ENCODE measurements at places on chromosomes 3 and 15.

- DNase-seq: no peak
Measured at GRCh38 chr15:80560601-80561400, 134.3 kb upstream of the ABHD17C start.

GRCh38 chr3:96977671-96978070, 163.3 kb downstream of the EPHA6 start:
- no peak for DNase-seq

- DNase-seq: no peak
Measured at GRCh38 chr15:83066034-83066733, 868 bp downstream of the BTBD1 start.

DNA sequence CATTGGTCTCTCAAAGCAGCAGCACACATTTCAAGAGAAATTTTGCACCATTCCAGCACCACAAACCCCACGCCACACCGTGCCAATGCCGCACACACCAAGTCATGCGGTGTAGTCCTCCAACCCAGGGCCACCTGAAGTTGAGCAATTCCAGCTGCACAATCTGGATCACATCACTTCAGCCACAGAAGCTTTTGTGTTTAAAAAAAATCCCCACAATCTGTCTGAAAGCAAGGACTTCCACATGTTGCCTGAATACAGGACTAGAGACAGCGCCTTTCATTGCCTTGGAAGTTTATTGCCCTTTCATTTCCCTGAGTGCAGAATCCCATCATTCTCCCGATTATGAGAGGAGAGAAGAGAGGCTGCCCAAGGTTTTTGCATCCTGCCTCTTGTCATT, 175.6 kb upstream of the BCL6 start:
- DNase-seq: no peak

- DNase-seq: no peak
Measured at GRCh38 chr15:70170096-70170699, 72.5 kb upstream of the TLE3 start.

DNA sequence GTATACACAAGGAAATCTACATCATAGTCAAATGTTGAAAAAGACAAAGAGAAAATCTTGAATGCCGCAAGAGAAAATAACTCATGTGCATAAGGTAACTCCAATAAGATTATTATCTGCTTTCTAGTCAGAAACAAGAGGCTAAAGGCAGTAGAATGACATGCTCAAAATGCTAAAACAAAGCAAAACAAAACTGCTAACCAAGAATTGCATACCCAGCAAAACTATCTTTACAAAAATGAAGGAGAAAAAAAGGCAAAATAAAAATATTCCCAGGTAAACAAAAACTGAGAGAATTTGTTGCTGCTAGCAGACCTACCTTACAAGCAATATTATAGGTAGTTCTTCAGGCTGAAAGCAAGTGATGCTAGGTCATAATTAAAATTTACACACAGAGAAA, 76.4 kb upstream of the TMEM158 start:
- no peak for DNase-seq

DNA sequence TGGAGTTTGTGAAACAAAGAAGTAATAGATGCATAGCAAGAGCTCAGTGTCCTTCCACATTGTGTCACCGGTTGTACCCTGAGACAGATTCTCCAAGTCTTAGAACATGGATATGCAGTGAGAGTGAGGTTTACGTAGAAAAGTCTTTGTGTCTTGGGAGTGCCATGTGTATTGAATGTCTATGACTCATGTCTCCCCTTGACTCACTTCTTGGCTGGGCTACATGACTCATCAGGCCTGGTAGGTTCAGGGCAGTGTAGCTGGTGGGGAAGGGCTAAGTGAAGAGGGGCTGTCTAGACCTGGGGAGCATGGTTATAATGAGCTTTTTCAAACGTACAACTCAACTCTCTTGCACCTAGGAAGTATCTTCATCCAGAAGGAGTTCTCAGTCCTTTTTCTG, 167.4 kb downstream of the GAP43 start:
- DNase-seq: peak; percentile 37

DNA sequence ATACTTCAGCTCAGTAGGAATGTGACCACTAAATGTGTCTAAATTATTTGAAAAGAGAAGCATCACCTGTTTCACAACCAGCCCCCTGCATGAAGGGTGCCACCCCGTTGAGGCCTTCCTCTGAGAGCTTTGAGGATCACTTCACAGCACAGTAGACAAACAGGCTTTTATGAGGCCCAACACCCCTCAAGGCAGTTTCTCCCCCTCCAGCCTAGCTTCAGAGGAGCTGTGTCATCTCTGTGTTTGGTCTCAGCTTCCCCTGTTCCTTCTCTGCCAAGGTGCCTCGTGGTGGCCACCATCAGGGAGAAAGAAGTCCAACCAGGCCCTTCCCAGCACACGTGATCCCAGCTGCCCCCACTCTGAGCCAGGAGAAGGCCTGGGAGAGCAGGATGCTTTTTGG, 21.6 kb upstream of the DUSP7 start:
- no peak for DNase-seq

- DNase-seq: no peak
Measured at GRCh38 chr15:83057696-83058376, 9.2 kb downstream of the BTBD1 start.

DNA sequence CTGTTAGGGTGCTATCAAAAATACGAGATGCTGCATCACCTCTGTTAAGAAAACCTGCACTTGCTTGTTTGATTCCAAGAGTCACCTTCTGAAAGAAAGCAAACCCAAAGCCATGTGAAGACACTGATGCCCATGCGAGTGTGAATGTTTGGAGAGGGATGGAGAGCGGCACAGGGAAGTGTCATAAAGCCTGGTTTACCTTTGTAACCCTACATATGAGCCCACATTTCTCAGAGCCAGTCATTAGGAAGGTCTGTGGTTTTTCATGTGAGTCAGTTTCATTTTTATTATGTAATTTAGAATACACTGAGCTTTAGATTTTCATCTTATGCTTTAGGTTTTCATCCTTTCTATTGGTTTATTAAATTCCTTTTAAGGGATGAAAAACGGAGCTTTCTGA, 896.8 kb downstream of the ROBO1 start:
- no peak for DNase-seq

GRCh38 chr3:82378392-82378791, 616.9 kb upstream of the GBE1 start:
- no peak for DNase-seq

GRCh38 chr15:46278486-46279090, 643.8 kb downstream of the SQOR start:
- DNase-seq: no peak

DNA sequence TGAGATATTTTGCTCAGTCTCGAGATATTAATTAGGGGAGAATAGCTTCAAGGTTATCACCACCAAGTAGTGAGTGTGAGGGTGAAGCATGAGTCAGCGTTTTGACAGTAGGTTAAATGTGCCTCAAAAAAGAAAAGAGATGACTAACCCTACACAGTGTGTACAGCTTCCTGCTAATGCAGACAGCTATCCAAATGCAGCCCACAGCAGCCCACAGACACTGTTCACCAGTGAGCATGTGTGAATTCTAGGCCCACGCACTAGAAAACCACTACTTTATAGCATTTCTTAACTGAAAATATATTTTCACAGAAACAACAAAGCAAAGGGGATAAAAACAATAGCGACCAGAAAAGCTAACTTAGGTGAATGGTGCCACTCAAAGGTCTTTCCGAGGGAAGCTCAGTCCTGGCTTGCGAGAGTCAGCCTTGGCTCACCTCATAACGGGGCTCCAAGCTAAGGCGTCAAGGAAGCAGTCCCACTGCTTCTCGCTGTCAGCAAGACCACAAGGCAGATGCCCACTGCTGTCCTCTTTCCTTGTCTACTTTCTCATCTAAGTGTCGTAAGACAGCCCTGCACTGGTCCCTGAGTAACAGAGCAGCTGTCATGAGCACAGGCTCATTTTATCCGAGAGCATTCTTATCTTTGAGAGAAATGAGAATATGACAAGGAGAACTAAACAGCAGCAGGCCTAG, 47.6 kb downstream of the TXNRD3 start:
- DNase-seq: no peak

DNA sequence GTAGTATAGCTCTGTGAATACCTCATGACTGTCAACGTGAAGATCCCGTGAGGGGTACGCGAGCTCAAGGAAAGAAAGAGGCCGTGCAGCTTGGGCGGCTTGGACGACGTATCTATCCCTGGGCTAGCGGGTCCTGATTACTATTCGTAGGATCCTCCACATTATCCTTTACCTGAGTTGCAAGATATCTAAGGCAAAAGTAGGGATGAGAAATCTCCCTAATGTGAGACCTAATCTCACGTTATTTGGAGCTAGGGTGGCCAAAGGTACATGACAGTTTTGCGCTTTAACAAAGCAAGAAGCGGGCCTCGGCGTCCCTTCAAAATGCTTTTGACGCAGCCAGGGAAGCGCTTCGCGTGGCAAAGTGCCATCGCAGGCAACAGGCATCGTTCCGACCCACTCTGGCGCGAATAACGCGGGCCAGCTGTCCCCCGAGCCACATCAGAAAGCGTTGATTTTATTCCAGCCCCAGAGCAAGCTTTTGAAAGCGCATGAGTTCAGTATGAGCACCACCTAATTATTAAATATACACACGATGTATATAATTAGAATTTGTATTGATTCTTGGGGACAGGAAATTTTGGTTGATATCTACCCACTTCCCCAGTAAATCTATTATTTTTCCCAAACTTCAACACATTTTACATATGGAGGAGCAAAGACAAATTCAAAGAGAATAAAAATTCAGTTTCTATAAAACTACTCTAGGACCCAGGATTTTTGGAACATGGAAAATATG, 2.5 kb upstream of the EOMES start:
- DNase-seq: no peak

DNA sequence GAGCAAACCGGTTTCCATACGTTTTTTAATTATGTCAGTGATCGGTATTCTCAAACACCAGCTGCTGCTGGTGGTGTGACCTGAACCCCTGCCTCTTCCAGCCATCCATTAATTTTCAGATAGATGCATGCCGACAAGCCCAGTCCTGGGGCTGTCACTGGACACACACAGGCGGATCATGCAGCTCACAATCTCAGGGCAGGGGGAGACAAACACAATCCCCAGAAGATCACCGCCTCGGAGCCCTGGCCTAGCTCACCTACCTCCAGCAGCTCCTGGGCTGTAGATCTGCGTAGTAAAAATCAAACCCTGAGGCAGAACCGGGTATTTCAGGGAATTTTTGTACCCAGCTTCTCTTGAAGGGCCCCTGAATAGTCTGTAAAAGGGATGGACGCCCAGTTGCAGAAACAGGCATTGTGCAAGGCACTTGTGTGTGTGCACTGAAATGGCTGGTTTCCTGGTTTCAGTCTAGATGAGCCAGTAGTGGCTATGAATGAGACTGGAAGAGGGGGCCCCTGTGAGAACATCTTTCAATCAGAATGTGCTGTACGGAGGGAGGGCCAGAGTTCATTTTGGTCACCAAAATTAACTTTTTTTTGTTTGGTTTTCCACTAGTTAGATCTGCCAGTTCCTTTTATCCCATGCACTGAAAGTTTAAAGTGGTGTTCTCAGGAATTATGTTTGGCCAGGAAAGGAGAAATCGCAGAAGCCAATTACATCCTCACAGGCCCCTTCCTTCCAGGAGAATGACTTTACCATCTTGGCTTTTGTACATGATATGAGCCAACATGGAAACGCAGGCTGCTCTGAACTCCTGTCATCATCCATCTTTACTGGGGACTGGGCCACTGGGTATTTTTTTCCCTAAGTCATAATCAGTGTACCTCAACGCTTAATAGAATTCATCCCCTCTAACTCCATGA, 55.0 kb upstream of the RPL32 start:
- DNase-seq: no peak

DNA sequence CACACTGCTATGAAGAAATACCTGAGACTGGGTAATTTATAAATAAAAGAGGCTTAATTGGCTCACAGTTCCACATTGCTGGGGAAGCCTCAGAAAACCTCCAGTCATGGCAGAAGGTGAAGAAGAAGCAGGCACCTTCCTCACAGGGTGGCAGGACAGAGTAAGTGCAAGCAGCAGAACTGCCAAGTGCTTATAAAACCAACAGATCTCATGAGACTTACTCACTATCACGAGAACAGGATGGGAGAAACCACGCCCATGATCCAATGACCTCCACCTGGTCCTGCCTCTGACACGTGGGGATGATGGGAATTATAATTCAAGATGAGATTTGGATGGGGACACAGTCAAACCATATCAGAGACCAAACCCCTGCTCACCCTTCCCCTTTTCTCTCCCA, 75.0 kb downstream of the TRIM69 start:
- DNase-seq: no peak

GRCh38 chr3:135784557-135784956, 181.0 kb upstream of the PPP2R3A start:
- DNase-seq: no peak

DNA sequence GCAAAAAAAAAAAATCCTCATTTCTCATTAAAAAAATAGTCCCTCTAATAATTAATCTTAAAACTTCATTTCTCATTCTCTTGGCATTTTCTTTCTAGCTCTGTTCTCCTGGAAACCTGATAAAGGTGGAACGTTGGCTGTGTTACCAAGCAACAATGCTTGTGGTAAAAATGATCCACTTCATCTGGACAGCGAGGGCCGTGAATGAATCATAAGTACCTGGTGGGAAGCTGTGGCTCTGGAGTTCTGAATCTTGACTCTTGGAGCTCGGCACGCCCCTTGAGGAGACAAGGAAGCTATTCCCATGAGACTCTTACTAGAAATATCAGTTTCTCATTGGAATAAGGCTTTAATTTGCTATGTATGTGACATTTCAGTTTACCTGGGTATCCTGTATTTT, 32.5 kb downstream of the BCL2L10 start:
- DNase-seq: no peak
